Hematopoietic multipotent progenitor cell treated with erythropoietin and hydrocortisone succinate and interleukin-3 and kit ligand, for 4 days (in vitro differentiated cells): ENCODE measurements at places on chromosomes 6 and 20.

DNA sequence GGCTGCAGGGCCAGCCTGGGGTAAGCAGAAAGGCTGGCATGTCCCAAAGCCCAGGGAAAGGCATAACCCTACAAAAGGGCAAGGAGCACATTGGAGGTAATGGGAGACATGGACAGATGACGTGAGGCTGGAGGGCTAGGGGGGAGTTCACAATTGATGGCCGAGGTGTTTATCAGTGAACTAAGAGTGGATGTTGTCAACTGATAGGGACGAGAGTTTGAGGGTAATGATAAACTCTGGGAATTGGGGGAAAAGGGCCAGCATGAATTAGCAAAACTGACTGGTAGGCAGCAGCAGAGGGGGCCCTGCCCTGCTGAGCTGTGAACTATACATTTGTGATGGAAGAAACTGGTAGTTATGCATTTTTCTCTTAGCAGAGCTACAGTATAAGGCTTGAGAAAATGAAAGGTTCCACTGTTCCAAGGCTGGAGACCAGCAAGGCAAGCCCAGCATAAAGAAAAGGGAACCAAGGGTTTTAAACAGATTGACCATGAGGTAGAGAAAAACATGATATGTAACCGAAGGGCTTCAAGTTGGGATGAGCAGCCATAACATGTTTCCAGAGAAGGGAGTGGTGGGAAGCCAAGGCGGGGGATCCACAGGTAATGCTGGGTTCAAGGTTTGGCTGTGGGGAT, 98.1 kb upstream of the MLN start:
- DNase-seq: no peak

DNA sequence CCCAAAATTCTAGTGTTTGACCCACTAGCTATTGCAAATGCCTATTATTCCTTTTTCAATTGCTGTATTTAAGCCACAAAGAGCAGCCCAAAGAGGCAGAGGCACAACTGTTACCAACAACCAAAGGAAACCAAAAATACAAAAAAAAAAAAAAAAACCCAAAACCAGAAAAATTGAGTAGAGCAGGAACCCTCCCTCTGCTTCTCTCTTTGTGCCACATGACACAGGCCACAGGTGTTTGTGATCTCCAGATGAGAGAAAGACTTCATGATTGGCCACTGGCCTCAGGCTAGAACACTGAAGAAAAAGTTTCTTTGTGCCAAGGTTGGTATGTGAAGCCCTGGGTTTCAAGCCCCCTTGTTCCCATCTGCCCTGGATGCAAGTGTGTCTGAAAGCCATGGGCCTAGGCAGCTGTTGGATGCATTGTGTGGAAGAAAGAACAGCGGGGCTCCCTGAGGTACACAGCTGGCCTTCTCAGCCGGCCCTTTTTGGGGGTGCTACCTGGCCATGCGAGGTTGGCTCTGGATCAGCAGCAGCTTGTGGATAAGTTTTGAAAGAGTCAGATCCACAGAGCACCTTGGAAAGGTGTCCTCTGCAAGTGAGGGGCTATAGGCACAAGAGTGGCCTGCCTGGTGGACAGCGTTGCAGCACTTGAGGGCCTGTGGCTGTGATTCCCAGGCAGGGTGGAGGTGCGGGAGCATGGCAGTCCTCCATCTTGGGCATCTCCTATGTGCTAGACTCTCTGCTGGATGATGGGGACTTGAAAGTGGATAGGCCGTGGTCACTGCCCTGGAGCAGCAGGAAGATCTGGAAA, 204.5 kb downstream of the ZDHHC14 start:
- no peak for DNase-seq

DNA sequence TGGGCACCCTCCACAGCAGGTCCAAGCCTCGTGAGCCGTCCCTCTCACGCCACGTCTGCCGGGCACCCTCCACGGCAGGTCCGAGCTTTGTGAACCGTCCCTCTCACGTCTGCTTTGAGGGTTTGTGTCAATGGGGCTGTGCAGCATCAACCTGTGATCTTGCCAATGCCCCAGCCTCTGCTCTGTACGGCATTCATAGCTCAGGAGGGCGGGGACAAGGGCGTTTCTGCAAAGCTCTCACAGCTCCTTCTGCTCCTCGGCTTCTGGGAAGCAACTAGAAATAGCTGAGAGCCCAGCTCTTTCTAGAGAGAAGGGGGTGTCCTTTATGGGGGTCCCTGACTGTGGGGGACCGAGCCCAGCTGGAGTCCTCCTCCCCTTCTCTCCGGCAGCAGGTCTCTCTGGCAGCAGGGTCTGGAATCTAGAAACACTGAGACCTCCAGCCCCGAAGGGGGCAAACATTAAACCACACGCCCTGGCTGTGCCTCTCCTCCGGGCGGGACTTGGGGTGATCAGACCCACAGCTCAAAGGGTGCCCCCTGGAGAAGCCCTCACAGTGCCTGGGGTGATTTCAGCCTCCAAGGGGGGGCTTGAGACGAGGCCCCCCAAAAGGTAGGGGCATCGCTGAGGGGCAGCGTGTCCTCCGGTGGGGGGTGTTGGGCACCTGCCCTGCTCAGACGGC, 41.2 kb upstream of the CHRNA4 start:
- peak; percentile 14 for DNase-seq

DNA sequence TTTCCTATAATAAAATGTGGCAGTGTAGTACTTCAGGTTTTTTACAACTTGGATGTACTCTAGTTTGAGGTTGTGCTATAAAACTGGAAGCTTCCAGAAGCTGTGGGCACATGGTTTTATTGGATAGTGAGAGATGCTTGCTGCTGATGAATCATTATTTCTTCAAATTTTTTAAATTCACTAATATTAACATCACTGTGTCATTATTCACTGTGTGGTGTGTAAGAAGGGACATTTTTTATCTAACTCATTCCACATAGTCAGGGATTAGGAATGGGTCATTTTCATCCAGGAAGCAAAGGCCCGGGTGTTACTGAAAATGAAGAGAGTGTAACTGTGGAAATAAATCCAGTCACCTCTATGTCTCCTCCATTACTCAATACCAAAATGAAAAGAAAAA, 421.0 kb downstream of the TENT5A start:
- no peak for DNase-seq

GRCh38 chr6:15770347-15771143, 107.7 kb upstream of the DTNBP1 start:
- peak; percentile 40 for DNase-seq

- DNase-seq: no peak
Observed at GRCh38 chr6:34684919-34685318, 11.6 kb downstream of the ILRUN start.

DNA sequence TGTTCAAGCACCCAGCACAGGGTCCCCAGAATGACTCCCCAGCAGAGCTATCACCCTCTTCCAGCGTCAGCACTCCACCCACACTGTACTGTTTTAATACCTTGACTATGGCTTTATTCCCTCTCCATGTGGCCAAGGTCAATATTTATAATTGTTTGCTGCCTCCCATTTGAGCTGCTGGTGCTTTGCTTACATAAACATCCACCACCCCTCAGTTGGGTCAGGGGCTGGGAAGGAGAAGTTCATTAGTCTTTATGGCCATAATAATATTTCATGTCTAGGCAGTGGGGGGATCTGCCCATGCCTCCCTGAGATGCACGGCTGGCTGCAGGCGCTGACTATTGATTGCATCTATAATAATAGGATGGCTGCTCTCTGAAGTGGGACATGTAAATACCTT, 41.8 kb upstream of the SAYSD1 start:
- DNase-seq: no peak

DNA sequence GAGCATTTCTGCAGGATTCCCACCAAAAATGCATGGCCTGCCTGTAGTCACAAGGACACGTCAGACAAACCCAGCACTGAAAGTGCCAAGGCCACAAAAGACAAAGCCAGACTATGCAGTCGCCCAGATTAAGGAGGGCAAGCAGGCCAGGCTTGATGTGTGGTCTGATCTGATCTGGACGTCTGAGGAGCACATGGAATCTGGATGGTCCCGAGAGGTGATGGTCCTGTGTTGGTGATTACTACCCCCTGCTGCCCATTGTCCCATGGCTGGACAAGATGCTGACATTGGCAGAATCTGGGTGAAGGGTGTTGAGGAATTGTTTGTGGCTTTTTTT, 17.1 kb downstream of the NPEPL1 start:
- DNase-seq: no peak

GRCh38 chr6:14824484-14825275, 421.2 kb upstream of the JARID2 start:
- no peak for DNase-seq

DNA sequence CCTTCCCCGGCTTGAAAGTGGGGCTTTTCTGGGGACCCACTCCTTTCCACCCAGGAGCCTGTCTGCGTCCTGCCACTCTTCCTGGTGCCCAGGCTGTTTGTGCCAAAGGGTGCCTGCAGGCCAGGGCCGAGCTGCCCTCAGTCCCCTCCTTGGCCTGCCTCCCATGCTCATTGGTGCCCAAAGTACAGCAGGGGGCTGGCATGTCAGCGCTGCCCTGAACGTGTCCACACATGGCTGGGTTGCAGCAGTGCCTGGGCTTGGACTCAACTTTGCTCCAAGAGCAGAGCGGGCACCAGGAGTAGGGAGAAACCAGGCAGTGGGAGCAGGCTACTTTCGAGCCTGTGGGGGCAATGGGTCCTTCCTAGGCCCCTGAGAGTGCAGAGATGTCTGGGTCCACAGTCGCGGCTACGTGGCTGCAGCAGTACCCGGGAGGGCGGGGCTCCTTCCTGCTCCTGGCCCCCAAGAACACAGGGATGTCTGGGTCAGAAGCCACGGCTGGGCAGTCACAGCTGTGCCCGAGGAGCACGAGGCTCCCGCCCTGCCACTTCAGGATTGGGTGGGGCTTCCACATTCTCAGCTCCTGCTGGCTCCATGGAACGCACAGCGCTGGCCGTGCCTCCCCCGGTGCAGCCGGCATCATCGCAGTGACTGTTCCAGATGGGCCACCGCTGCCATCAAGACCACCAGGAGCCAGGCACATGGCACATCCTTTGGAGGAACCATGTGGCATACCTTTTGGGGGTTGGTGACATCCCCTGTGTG, 50.0 kb upstream of the CLDN20 start:
- no peak for DNase-seq

DNA sequence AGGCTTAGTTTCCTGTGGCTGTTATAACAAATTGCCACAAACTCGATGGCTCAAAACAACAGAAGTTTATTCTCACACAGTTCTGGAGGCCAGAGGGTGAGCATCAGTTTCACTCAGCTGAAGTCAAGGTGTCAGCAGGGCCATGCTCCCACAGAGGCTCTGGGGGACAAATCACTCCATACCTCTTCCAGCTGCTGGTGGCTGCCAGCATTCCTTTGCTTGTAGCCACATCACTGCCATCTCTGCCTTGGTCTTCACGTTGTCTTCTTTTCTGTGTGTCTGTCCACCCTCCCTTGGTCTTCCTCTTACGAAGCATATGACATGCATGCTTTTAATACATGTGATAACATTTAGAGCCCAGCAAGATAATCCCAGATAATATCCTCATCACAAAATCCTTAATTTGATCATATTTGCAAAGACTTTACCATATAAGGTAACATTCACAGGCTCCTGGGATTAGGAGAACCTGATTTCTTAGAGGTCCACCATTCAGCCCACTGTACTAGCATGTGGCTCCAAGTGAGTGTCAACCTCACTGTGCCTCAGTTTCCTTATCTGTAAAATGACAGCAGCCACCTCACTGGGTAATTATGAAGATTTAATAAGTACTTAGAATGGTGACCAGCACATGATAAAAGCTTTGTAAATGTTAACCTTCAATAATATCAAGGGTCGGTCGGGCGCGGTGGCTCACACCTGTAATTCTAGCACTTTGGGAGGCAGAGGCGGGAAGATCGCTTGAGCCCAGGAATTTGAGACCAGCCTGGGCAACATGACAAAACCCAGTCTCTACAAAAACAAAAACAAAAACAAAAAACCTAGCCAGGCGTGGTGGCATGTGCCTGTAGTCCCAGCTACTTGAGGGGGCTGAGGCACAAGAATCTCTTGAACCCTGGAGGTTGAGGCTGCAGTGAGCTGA, 14.7 kb upstream of the PTGIS start:
- DNase-seq: no peak
